ENCODE measurements at places on chromosomes 12 and 14.

DNA sequence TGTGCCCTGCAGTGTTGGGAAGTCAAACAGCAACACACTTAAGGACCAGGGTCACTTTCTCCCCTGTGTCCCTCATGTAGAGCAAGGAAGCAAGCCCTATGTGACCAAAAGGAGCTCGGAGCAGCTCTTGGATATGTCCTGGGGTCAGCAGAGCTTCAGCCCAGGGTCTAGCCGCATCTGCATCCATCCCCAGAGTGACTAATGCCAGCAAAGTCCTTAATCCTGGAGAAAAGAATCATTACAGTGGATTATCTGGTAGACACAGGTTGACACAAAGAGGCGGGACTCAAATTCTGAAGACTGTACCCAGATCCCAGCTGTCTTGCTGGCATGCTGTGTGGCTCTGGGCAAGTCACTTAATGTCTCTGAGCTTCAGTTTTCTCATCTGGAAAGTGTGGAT is 239.1 kb upstream of the PWP1 start:
- no peak for DNase-seq

DNA sequence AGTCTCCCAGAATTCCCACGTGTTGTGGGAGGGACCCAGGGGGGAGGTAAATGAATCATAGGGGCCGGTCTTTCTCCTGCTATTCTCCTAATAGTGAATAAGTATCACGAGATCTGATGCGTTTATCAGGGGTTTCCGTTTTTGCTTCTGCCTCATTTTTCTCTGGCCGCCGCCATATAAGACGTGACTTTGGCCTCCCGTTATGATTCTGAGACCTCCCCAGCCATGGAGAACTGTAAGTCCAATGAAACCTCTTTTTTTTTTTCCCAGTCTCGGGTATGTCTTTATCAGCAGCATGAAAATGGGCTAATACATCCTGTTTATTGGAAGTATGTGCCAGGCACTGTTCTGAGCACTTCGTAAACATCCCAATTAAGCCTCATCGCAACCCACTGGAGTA is 788 bp downstream of the KRT72 start:
- DNase-seq, result no peak

GRCh38 chr12:11707535-11707934 is 58.1 kb downstream of the ETV6 start:
- no peak for DNase-seq

DNA sequence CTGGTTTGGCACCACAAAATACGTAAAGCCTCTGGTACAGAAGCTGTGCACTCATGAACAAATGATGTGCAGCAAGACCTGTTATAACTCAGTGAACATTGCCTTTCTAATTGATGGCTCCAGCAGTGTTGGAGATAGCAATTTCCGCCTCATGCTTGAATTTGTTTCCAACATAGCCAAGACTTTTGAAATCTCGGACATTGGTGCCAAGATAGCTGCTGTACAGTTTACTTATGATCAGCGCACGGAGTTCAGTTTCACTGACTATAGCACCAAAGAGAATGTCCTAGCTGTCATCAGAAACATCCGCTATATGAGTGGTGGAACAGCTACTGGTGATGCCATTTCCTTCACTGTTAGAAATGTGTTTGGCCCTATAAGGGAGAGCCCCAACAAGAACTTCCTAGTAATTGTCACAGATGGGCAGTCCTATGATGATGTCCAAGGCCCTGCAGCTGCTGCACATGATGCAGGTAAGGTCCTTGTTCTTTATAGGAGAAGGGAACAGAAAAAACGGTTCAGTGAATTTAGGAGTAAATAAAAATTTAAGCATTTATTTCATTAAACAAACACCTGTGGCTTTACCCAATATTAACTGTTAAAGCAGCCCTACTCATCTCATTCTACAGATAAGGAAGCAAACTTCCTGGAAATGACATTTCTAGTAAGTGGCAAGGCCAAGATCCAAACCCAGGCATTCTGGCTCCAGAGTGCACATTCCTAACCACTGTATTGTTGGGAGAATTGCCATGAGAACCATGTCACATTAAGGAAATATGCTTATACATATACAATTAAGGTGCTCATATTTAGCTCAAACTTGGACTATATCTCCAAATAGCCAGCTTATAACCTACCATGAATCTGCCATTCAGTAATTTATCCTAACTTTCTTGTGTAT is 11.7 kb downstream of the COCH start:
- DNase-seq, result no peak

DNA sequence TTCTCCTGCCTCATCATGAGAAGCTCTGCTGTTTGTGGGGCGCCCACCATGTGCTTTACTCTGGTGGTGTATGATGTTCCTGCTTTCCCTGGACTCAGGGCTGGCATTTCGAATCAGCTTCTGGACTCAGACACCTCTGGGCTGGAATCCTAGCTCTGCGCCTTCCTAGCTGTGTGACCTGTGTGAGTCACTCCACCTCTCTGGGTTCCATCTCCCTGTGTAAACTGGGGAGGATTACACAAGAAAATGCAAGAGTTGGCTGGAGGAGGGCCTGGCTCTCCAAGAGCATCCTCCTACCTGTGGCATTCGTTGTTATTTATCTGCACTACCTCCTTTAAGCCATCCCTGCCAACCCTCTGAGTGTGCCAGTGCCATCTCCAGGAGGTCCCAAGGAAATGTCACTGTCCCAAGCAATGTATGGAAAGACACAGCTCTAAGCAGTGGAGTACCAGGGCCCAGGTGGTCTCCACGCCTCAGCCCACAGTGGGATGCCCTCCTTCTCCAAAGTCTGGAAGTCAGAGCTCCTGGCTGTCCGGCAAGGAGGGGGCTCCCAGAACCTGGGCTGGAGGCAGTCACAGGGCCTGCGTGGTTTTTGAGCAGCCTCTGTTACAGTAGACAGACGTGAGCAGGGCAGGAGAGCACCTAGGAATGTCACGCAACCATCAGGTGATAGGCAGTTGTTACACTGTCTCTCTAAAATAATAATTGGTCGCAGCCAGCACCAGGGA is 7.3 kb upstream of the TNFAIP2 start:
- DNase-seq, result no peak

GRCh38 chr12:130970908-130971233 is 17.2 kb downstream of the ADGRD1 start:
- no peak for DNase-seq

GRCh38 chr14:55946231-55946630 is 172.0 kb upstream of the PELI2 start:
- no peak for DNase-seq

- DNase-seq, result no peak
Observed at GRCh38 chr12:115920395-115921183, 356.9 kb downstream of the MED13L start.

DNA sequence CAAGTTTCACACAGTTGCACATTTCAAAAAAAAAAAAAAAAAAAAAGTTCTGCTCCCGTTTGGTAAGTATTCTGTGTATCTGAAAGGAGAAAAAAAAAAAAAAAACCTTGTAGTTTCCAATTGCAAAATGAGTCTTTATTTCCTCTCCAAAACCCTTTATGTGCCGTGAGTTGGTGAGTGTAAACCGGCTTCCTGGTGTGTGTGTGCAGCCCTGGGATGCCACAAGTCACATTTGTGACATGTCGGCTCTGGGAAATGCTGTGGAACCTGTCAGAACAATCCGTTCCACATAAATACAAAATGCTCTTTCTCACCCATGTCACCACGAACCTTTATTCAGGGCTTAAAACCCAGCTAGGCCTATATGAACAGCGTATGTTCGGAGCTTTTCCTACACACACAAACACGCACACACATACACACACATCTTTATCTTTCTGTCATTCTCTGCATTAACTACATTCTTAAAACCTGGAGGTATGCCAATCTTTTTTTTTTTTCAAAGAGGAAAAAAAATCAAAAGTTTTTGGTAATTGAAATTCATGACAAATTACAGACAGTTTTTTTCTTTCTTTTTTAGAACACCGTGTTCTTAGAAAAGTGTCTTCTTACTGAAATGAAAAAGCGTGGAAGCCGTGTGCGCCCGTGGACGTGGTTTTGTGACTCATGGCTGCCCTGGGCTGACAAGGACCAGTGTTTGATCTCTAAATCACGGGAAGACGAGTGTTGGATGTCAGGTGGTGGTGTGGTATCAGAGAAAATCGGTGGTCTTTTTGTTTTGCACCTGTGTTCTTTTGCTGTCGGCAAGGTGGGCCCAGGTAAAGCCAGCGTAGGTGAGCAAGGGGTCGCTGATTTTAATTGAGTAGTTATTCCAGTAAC is 612.0 kb downstream of the VRK1 start:
- DNase-seq, result no peak

DNA sequence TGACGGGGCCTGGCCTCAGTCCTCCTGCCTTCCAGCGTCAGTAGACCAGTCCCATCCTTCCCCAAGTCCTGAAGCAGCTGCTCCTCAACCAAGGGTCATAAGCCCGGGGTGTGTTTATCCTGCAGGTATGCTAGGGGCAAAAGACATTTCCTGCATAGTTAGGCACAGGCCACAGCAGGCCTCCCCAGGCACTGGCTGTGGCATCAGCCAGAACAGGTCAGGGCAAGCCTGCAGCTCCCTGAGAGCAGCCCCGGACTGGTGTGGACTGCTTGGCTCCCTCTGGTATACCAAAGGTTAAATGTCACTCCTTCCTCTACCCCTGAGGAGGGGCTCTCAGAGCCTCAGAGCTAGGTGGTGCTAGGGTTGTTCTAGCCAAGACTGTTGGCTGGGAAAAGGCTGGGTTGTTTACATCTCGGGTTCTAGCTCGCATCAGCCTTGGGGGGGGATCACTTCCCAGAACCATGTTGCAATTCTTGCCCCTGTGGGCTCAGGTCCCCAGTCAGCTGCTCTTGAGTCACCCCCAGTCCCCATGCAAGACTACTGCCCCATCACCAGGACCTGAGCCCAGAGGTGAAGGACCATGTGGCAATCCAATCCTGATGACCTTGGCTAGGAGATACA is 2.9 kb downstream of the MMP14 start:
- no peak for DNase-seq

DNA sequence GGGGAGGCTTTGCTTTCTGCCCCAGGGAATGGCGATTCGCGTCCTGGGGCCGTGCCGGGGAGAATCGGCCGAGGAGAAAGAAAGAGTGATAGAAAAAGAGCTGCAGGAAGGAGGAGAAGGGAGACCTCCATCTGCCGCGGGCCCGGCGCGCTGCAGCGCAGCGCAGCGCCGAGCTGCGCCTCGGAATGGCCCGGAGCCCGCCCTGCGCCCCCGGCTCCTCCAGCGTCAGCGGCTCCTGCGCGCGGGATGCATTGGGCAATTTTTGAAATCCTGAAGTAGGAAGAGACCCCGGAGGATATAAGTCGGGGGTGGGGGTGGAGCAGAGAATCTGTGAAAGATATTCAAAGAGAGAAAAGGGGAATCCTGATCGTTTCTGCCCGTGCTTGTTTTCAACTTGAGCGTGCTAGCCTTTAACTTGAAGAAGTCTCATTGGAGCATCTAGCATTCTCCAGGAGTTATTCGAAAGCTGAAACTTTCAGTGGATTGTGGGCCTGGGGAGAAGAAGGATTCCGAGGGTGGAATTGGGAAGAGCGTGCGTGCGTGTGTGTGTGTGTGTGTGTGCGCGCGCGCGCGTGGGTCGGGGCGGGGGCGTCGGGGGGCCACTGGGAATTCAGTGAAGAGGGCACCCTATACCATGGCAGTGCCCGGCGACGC is 441 bp downstream of the PDE3A start:
- no peak for DNase-seq

GRCh38 chr12:78096909-78097597 is 266.4 kb downstream of the NAV3 start:
- DNase-seq, result no peak

DNA sequence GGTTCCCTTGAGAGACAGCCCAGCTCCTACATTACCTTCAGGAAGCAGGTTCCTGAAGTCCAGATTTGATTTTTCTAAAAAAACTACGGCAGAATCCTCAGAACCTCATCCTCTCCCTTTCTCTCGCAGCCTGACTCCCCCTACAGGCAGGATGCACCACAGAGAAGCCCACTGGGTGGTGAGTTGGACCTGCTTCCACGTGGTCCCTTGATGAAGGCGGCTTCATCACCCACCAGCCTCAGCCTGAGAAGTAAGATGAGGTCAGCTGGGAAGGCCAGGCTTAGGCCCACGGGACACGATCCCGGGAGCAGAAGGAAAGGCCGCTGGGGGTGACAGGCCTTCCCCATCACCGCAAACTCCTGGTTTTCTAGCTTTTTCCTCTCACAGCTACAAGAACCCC is 83.0 kb downstream of the ACTN1 start:
- DNase-seq, result no peak

DNA sequence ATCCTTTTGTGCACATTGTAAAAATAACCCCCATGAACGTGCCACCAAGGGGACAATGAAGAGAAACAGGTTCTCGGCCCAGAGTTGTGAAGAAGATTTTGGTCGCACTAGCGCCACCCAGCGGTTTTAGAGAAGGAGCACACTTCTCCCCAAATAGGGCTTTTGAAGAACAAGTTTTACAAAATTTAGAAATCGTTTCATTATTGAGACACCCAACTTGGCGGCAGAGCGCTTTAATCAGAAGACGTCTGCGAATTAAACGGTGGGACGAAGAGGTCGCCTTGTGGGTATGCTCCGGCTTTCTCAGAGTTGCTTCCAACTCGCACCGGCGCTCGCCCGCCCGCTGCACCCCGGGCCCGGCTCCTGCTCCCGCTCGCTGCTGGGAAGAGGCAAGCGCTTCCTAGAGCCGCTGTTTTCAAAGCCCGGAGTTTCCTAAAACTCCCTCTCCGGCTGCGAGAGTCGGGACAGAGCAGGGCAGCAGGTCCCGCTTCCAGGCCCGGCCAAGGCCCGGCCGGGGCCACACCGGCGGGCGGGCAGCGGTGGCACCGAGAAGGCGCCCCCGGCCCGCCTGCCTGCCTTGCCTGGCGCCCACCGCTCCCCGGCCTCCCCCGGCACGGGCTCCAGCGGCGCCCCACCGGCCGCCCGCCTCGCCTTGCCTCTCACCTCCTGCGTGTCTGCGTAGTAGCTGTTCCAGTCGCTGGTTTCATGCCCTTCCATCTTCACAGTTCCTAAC is 645 bp downstream of the FOXA1 start:
- DNase-seq, result peak; percentile 30

GRCh38 chr14:55585854-55586253 is 5.8 kb downstream of the KTN1 start:
- no peak for DNase-seq

- no peak for DNase-seq
Observed at GRCh38 chr14:23629204-23629603, 7.0 kb upstream of the DHRS2 start.

- no peak for DNase-seq
Observed at GRCh38 chr12:4112734-4113325, 160.7 kb upstream of the CCND2 start.
